GM23248 (cell line): ENCODE measurements at places on chromosomes 6 and 20.

GRCh38 chr6:138403324-138403800 is 661 bp upstream of the HEBP2 start:
- DNase-seq: peak; percentile 43

GRCh38 chr6:117495869-117496268 is 13.4 kb downstream of the DCBLD1 start:
- DNase-seq: peak; percentile 65

DNA sequence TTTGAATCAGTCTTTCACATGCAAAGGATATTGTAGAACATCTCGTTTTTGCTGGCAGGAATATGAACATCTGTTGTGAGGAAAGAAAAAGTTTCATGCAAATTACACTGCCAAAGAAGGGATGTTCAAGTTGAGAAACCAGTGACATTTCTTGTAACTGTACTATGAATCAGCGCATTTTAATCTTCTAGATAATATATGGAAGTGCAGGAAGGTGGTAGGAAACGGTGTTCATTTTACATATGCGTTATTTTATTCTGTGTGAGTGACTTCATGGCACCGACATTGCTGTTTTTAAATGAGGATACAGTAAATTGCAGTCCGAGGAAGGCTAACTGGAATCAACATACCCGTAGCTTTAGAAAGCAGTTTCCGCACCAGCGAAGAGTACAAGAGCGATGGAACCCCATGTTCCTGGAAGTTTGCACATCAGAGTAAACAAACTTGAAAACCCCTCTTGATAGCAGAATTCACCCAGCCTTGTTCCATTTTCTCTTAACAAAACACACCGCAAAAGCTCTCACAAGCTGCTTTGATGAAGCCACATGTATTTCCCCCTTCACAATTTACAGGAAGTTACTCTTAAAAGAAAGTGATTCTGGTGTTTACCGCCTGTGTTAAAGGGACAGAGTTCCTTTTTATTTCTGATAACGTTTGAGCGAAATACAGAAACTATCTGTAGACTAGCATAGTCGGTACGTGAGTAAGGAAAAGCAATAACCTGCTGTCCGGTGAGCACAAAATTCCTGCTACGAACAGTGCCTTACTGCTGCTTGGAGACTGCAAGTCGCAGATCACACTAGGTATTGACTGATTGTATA is 11.5 kb downstream of the PRDM1 start:
- DNase-seq: peak; percentile 75

GRCh38 chr6:43627008-43627825 is 1.8 kb downstream of the GTPBP2 start:
- DNase-seq: peak; percentile 99

- no peak for DNase-seq
Observed at GRCh38 chr6:152233547-152234320, 403.4 kb downstream of the SYNE1 start.

- peak; percentile 38 for DNase-seq
Observed at GRCh38 chr6:37684801-37685200, 12.9 kb downstream of the MDGA1 start.

- DNase-seq: no peak
Observed at GRCh38 chr6:39948199-39948791, 14.0 kb upstream of the MOCS1 start.

DNA sequence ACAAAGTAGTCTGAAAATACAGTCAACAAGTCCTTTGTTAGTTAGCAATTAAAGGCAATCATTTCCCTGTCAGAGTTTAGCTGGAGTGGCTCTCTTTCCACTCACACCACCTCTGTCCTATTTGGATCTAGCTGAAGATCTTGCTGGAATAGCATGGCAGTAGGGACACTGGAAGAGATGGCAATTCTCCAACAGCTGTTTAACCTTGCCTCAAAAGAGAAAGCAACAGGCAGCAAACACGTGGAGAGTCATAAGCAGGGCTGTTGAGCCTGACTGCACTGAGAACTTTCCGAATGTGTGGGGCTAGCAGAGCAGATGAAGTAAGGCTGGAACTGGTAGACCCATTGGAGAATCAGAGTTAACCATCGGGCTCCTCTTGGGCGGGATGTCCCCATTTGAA is 38.0 kb upstream of the PRSS35 start:
- no peak for DNase-seq

GRCh38 chr20:33291416-33291815 is 8.4 kb downstream of the BPIFB1 start:
- DNase-seq: no peak
